ENCODE measurements at places on chromosomes 6 and 20.

DNA sequence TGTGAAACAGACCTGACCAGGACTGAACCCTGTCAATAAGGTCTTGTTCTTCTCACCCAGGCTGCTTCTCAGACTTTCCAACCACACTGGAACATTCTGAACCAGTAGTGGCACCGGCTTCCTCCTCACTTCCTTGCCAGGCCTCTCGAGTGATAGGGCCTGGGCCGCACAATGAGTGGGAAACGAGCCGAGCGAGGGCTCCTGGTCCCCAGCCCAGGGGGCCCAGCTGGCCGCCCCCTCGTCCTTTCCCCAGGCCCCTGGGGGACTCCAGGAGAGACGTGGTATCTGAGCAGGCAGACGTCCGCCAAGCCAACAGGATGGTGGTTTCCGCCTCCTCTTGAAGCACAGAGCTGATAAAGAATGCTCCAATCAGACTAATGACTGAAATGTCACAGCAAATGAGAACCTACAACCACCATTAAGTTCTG is 117.9 kb downstream of the GMDS start:
- peak; percentile 78 for DNase-seq

DNA sequence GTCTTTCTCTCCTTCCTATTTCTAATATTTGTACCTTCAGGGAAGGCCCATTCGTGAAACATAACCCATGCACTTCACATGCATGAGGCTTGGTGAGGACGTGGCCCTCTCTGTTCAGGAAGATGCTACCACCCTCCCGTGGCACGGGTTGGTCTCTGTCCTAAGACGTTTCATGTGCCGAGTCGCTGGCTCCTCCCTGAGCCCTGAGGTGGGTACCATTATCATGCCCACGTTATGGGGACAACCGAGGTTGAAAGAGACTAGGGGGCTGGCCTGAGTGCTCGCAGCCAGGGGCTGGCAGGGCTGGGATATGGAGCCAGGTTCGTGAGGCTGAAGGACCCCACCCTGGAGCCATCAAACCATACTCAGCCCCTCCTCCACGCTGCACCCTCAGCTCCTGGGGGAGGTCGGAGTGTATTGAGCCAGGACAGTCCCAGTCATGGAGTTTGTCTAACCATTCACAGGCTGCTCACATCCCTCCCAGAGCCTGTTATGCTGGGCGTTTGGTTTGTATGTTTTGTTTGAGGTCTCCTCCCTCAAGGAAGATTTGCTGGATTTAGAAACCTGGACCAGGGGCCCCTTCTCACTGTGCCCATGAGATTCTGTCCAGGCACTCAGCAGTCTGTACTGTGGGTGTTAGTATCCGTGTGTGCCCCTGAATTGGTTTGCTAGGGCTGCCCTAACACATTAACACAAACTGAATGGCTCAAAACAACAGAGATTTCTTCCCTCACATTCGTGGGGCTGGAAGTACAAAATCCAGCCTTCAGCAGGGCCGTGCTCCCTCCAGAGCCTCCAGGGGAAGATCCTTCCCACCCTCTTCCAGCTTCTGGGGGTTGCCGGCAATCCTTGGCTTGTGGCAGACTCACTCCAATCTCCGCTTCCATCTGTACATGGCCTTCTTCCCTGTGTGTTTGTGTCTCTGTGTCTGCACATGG is 88.3 kb downstream of the ANKRD60 start:
- DNase-seq, result no peak

- DNase-seq, result no peak
Observed at GRCh38 chr6:64288351-64288750, 652.7 kb downstream of the PHF3 start.

GRCh38 chr20:18032977-18033892 is 24.5 kb downstream of the OVOL2 start:
- no peak for DNase-seq

GRCh38 chr6:2688401-2689064 is 62.2 kb downstream of the MYLK4 start:
- DNase-seq, result no peak

DNA sequence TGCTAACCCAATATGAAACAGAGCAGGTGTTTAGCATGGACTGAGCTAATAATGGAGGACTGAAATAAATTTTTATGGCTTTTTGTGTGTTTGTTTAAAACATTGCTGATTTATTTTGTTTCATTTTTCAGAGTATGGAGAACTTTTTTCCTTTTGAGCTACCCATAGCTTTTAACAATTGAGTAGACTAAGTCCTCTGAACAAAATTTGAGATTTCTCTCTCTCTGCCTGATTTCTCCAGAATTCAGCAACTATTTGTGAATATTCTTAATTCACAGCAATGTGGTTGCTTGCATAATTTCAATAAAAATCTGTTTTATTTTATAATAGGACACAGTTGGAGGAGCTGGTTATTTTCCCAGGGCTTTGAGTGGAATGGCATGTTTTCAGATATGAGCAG is 103.7 kb downstream of the TPBG start:
- DNase-seq, result no peak

DNA sequence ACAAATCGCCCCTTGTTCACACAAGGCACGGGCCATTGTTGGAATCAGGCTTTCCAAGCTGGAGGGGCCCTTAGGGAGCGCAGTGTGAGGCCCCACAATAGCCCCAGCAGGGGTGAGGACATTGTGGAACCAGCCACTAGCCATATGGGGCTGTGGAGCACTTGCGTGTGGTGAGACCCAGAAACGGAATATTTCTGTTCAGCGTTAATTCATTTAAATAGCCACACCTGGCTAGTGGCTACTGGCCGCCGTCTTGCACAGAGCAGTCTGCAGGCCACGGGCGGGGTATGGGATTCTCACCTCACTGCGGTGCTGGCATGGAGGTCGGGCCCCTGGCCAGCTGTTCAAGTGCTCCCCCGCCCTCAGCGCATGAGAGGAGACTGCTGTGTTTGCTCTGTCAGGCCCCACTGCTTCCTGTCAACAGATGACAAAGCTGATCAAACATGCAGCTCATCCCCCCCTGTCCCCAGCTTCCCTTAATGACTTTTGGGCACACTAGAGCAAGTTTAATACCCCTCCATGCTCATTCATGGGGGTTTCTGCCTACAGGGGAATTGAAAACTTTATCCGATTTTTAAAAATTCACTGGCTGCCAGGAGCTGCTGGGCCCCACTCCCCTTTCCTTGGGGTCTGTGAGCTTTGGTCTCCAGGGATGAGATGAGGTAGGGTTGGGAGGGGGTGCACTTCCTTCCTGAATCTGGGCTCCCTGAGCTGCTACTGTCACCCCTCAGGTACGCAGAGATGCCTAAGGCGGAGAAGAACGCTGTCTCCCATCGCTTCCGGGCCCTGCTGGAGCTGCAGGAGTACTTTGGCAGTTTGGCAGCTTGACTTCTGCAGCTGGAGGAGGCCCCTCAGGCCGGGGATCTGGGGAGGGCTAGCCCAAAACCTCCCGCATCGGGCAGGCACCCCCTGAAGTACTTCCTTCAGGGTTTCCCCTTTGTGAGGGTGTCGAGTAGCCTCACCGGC is 13.6 kb downstream of the ITPA start:
- peak; percentile 36 for DNase-seq

DNA sequence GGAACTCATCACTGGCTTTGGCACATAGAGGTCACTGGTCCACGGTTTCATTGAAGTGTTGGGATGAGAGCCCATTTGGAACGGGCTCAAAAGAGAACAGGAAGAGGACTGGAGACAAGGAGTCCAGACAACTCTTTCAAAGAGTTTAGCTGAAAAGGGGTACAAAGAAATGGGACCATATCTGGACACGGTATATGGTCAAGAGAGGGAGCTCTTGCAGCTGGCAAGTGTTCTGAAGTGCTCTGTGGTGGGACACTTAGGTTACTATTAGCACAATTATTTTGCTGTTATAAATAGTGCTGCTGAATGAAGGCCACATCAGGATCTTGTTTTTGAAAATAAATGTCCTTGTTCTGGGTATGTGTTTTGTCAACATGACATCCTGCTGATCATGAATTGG is 4.6 kb downstream of the SGK2 start:
- no peak for DNase-seq

DNA sequence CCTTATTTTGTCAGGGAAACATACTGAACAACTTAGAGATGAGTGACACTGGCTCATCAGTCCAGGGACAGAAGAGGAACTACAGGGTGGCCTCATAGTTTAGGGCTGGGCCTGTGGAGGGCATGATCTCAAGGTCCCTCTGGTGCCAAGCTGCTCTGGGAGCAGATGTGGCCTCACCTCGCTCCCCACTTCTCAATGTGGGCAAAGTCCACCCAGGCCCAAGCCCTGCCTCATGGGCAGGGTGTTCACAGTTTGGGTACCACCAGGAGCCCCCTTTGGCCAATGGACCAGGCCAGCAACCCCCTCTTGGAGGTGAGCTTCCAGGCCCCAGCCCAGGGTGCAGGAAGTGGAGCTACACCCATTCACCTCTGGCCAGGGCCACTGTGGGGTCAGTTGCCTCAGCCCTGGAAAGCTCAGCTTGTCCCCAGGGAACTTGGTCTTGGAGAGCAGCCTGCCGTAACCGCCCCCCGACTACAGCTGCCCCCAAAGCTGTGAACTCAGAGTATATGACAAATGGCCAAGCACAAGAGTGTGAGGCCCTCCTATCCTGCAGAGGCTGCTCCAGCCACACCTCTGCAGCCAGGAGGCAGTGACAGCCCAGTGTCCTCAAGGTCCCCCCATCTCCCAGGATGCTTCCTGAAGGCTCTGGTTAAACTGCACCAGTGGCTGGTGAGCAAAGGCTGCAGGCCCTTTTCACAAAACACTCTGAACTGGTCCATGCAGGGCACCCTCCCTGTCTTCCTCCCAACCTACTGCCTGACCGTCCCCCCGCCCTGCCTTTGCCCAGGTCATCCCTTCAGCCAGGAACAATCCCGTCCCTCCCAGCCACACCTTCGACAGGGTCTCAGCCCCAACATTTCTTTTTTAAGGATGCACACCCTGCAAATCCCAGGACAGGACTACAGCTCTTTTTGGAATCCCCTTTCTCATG is 3.6 kb downstream of the ADISSP start:
- DNase-seq, result no peak

DNA sequence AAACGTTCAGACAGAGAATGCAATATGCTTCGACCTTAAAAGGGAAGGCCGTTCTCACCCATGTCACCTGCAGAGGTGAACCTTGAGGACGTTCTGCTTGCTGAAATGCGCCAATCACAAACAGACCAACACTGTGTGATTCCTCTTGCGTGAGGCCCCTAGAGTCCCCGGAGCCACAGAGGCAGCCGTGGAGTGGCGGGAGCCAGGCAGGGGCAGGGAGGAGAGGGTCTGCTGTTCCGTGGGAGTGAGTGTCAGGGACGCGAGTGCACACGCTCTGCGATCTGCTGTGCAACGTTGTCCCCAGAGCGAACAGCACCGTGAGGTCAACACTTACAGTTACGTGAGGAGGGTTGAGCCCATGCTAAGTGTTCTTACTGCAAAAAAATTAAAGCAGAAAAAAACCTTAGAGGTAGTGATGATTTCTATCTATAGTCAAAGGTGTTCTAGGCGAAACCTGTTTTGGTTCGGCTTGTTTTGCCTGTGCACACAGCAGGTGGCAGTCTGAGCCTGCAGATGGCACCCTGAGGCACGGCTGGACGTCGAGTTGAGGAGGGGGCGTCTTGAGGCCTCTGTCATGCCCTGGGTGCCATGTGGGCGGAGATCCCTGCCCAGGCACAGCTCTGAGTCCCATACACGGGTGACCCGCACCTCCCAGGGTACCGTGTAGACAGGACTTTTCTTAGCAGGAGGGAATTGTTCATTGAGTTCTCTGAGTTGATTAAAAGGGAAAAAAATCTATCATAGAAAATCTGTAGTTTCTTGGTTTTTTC is 71.7 kb upstream of the FRMD1 start:
- DNase-seq, result no peak

- DNase-seq, result no peak
Observed at GRCh38 chr6:64012351-64013001, 376.9 kb downstream of the PHF3 start.

DNA sequence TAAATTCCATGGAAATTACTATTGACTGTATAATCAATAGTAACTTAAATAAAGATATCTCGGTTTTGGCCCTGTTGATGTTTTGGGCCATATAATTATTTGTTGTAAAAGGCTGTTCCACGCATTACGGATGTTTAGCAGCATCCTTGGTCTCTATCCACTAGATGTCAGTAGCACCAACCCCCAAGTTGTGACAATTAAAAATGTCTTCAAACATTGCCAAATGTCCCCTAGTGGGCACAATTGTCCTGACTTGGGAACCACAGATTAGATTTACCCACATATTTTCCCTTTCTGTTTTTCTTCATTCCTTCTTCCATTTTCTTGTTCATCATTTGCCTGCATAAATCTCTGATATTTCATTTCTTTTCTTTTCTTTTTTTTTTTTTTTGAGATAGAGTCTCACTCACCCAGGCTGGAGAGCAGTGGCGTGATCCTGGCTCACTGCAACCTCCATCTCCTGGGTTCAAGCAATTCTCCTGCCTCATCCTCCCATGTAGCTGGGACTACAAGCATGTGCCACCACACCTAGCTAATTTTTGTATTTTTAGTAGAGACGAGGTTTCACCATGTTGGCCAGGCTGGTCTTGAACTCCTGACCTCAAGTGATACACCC is 13.6 kb upstream of the WFDC8 start:
- DNase-seq, result peak; percentile 13

DNA sequence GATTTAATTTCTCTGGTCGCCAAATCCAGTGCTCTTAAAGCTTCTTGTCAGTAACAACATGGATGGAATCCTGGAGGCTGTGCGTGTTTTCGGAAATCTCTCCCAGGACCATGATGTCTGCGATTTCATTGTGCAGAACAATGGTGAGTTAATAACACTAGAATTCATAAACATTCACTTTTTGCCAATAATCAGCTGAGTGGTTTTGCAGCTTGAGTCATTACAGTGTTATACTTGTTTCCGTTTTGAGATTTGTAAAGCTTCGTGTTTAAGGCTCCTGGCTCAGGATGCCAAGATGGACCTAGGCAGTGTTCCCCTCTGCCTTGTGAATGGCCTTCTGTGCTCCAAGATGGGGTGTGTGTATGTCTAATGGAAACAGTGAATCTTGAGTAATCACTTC is 113.8 kb downstream of the ARMC2 start:
- no peak for DNase-seq

GRCh38 chr6:111987295-111987694 is 66.6 kb upstream of the CCN6 start:
- no peak for DNase-seq

- DNase-seq, result no peak
Observed at GRCh38 chr6:38273325-38273724, 366.4 kb downstream of the BTBD9 start.

GRCh38 chr6:15553031-15553430 is 109.8 kb downstream of the DTNBP1 start:
- no peak for DNase-seq

- DNase-seq, result no peak
Observed at GRCh38 chr20:49147296-49147695, 40.8 kb downstream of the STAU1 start.

GRCh38 chr6:108526739-108527174 is 34.0 kb upstream of the FOXO3 start:
- no peak for DNase-seq

DNA sequence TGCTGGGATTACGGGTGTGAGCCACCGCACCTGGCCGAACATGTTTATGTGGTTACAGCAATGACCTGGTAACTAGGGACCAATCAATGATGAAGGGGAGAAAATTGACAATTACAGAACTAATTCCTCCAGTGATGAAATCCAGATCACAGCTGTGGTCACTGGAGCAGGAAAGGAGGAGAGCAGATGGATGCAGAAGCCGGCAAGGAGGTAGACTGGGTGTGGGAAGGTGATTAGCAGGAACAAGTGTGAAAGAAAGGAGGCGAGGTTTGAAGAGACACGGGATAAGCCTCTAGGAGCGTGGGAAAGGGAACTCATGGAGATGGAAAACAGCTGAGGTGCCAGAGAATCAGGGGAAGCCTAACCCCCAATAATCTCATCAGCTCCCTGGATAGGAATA is 17.2 kb upstream of the SPAG4 start:
- no peak for DNase-seq

GRCh38 chr20:47244451-47244850 is 112.0 kb downstream of the ZMYND8 start:
- no peak for DNase-seq

All from activated naive CD8-positive, alpha-beta T cell treated with anti-CD3 and anti-CD28 coated beads for 36 hours (primary cell).